Stimulated activated CD4-positive, alpha-beta T cell treated with anti-CD3 and anti-CD28 coated beads, TNF-alpha, amount 100 ng/mL, for 24 hours (primary cell): ENCODE measurements at places on chromosomes 2 and 18.
A peak's percentile ranks its signal among the peaks of the same experiment; 100 is the strongest.

- no peak for DNase-seq
Measured at GRCh38 chr2:156944871-156945270, 312.6 kb upstream of the GALNT5 start.

- DNase-seq: peak; percentile 73
Measured at GRCh38 chr2:231642631-231643494, 50.2 kb downstream of the TEX44 start.

GRCh38 chr2:64799592-64800252, 146.0 kb upstream of the SERTAD2 start:
- DNase-seq: no peak

- no peak for DNase-seq
Measured at GRCh38 chr2:232030229-232030628, 68.7 kb downstream of the DIS3L2 start.

DNA sequence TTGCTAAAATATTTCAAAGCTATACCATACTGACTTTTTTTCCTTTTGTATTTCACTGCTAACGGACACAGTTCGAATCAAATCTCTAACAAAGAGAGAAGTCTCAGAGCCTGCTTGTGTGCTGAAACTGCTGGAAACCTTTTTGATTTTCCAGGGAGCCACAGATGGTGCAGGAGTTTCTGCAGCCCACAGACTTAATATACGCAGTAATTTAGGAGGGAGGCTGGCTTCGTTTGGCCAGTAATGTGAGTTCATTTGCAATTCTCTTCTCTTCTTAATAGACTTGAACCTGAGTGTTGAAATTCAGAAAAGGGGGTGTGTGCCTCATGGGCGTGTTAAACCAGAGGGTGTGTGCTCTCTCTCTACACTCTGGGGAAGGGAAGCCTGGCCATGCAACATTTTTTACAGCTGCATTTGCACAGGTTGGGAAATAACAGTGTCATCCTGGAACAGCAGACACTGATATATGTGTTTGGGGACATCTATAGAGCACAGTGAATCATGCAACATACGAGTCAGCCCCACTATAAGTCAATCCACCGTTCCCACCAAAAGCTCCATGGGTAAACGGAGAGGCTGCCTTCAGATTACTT, 333.0 kb downstream of the CLIP4 start:
- DNase-seq: no peak

DNA sequence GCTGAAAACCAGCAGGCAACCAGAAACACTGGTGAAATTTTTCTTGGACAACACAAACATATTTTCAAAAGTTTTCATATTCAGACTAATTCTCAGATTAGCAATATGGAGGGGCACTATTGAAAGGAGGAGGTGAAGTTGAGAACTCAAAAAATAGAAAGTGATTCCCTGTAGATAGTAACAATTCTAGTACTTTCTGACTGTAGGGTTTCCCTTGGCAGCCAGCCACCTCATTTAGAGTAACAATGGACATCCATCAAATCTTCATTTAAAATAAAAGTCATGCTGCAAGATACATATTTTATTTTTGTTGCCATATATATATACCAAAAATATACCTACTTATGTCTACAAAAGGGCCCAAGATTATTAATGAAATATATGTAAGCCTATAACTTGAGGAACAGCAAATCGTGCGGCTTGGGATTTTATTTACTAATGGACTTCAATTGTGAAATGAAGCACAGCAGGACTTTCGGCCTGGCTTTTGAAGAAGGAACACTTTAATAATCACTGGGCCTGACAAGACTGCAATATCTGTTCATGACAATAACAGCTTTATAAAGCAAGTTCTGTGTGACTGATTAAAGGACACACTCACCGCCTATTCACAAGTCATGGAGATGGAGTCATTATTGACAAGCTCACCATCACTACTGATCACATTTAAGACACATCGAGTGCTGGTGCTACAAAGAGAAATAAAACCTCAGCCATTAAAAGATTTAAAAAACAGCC, 6.8 kb upstream of the NR4A2 start:
- DNase-seq: no peak

DNA sequence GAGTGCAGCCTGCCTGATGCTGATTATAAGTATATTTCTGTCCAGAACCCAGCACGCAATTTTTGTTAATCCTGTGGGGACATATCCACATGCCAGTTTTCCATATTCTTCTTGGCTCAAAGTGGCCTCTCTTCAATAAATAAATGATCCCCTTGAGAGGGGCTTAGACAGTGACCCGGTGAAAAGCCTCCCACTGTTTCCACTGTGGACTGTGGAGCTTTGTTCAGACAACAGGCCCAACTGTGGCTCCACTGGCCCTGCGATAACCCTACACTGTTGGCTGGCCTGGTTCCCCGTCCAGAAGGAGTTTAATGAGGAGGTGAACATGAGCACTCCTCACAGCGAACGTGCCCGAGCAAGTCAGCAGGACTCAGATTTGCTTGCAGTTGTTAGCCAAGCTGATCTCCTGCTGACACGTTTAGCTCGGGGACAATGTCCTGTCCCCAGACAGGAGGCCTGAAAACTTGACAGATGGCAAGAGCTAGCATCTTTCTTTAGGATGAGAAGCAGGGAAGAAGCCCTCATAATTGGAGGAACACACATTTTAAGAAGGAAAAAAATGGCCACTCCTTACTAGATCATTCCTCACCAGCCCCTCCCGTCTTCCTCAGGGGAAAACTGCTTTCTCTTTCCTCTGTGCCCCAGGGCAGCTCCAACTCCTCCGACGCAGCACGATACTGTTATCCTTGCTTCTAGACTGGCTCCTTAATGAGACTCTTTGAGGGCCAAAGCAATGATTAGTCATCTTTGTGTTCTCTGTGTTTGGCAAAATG, 20.0 kb upstream of the MTCL1 start:
- DNase-seq: no peak

DNA sequence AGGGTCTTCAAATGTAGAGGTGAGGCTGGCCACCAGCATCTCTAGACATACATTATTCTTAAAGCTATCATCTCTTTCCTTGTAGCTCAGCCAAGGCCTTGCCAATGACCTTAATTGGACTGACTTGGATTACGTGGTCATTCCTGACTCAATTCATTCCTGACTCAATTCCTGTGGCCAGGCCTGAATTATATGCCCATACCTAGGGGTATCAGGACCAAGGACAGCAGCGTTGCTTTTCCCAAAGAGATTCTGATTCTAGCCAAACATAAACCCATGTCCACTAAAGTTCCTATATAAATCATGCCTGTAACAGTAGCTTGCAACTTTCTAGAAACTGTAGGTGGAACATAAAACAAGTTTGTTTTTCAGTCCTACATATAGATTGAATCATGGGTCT, 231.7 kb downstream of the ARL6IP6 start:
- DNase-seq: no peak
